Caki2 (cell line): ENCODE measurements at places on chromosomes 4 and X. TPM values are rescaled to one million over a fixed set of nuclear protein-coding genes. Genes with fewer than 3 reads are reported as not detected.
A peak's percentile ranks its signal among the peaks of the same experiment; 100 is the strongest.

DNA sequence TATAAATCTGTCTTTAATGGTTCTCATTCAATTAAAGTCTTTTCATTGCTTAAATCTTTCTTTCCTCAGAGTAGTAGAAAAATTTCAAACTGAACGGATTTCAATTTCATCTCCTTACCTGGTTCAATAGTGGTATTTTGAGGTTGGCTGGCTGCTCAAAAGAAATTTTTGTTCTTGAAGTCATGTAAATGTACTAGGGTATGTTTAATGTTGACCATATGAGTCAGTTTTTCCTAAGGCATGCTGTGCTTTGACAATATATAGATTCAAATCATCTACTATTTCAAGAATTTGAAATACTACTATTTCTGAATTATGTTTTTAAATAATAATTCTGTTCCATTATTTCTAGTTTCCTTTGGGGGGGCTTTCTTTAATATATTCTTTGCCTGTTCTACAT, 105.5 kb downstream of the PACRGL start:
- no peak for DNase-seq

GRCh38 chr4:16140879-16141249, 57.0 kb upstream of the PROM1 start:
- DNase-seq: peak; percentile 98

DNA sequence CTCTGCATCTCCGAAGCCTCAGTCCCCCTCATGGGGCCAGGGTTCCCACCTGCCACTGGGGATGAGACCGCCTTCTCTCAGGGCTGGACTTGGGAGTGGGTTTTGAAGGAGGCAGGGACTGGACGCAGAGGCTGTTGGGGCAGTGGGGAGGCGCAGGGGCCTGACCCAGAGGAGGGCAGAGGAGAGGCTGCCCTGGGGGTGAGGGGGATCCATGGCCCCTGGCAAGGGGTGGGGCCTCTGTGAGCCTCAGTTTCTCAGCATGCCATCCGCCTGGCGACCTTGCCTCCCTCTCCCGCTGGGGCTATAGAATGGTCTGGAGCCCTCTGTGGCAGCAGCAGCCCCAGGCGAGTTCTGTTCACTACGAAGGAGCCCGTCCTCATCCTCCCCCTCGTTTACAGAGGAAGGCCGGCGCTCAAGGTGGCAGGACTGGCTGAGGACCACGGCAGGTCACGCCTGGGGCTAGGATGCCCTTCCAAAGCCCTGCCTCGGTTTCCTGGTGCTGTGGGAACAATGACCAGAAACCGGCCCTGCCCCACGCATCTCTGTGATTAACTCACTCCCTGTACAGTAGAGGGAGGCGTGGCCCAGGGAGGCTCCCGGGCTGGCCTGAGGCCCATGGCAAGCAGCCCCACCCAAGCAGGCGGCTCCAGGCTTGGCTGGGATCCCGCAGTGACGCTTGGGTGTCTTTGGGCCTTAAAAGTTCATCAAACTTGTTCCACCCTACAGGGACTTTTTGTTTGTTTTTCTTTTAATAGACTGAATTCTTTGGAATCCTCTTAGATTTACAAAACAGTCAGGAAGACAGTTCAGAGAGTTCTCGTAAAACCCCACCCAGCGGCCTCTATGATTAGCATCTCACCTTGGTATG, 16.0 kb upstream of the SH3TC1 start:
- DNase-seq: peak; percentile 96

DNA sequence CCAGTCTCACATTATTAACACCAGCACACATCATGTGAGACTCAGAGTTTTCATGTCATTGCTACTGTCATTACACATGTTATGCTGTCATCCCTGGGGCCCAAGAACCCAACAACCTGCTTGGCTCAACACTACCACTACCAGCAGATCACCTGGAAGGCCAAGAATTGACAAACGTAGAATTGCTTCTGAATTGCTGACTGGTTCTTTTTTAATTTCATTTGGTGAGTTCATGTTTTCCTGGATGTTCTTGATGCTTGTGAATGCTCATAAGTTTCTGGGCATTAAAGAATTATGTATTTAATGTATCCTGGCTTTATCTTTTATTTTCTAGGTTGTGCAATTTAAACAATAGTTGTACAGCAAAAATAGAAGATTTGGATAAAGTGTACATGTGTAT, 40.2 kb downstream of the ACTRT1 start:
- no peak for DNase-seq

DNA sequence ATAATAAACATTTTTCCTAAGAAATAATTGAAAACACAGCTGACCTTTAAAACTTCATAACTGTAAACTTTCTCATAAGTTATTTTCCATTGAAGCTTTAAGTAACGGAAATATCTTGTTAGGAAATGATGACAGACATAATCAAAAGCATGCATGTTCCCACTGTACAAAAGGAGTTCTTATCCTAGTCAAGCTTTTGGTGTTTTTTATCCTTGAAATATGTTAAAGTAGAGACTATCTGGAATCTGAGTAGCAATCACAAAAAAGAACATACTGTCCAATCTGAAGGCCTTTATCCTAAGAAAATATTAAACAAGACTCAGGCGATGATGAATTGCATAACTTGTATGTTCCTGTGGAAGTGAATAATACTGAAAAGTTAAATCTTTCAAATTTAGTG, 14.4 kb downstream of the GEMIN8 start:
- no peak for DNase-seq

- DNase-seq: no peak
Measured at GRCh38 chr4:126209147-126209546, 894.4 kb downstream of the FAT4 start.

GRCh38 chr4:11724731-11725130, 296.0 kb upstream of the HS3ST1 start:
- DNase-seq: no peak

GRCh38 chrX:118523920-118524319, 28.3 kb downstream of the DOCK11 start:
- no peak for DNase-seq

GRCh38 chrX:79462458-79462857, 95.3 kb upstream of the ITM2A start:
- DNase-seq: no peak

- DNase-seq: peak; percentile 44
Measured at GRCh38 chr4:5371415-5372190, 320.3 kb downstream of the STK32B start.

GRCh38 chr4:105422207-105422920, 51.5 kb downstream of the PPA2 start:
- DNase-seq: no peak

DNA sequence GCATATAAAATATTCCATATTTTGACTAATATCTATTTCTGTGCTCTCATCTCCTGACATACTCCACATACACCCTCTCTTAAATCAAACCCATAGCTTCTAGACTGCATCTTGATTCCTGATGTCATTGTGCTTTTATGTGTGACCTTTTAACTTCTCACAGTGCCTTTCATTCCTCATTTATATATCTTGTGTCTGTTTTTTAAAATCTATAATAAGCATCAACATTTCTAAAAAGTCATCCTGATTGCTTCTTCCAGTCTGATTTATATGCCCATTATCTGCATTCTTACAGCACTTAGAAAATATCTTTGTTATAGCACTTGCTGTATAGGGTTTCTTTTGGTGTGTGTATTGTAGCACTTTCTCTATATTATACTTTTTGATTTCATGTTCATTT, 190.1 kb upstream of the ITM2A start:
- DNase-seq: no peak

- DNase-seq: peak; percentile 25
Measured at GRCh38 chrX:35380808-35381700, 417.1 kb upstream of the MAGEB16 start.

Gene ABRAXAS1
- 0.78 and 3.4 TPM in 2 replicates for total RNA-seq

Gene RHOXF2
- total RNA-seq: not detected in 2 replicates

Gene PAGE2B
- not detected in 2 replicates for total RNA-seq

Gene MAGEA1
- total RNA-seq: not detected in 2 replicates

Gene OPN1MW
- total RNA-seq: not detected in 2 replicates

Gene SLC34A2
- not detected in 2 replicates for total RNA-seq

Gene GRID2
- total RNA-seq: not detected in 2 replicates

Gene COQ2
- 29.7 and 30.0 TPM in 2 replicates for total RNA-seq

Gene IL3RA
- total RNA-seq: not detected in 2 replicates

Gene COX7B2
- total RNA-seq: not detected in 2 replicates
